Stimulated activated CD4-positive, alpha-beta T cell treated with anti-CD3 and anti-CD28 coated beads, Interleukin-1b, Interleukin-23, amount 100 ng/mL, for 1 hour (primary cell): ENCODE measurements at places on chromosomes 6 and 20.

- DNase-seq = peak; percentile 57
These were observed 4.0 kb downstream of the PPP1R18 start for GRCh38 chr6:30682143-30683117.

GRCh38 chr6:1422290-1422689, 32.9 kb downstream of the FOXF2 start:
- no peak for DNase-seq

- DNase-seq = no peak
These were observed 118.1 kb downstream of the IRF4 start for GRCh38 chr6:509676-510075.

- DNase-seq = no peak
These were observed 4.3 kb downstream of the CALHM4 start for GRCh38 chr6:116557893-116558292.

DNA sequence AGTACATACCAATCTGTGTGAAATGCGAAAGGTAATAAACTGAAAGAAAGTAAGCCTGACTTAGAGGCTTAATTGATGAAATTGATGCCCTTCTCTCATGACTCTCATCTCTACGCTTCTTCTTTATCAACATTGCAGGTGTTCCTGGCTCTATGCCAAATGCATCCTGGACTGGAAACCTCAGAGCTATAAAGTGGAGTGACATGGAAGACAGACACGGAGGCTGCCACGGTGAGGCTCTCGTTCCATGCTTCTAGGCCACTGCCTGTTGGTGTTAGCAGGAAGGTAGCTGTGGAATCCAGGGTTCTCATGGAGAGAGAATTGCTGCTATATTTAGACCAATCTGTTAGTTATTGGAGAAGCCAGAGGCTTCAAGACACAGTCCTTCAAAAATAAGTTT, 73.2 kb downstream of the C6orf52 start:
- DNase-seq = no peak
